ENCODE measurements at places on chromosomes 3 and 15. TPM values are rescaled to one million over a fixed set of nuclear protein-coding genes. Genes with fewer than 3 reads are reported as not detected.

PTPN23 gene
- total RNA-seq: 56.2 TPM

GRCh38 chr3:106242781-106243180 is 374.0 kb upstream of the CBLB start:
- H3K4me3 ChIP-seq: no peak overlapping the region
- no peak for DNase-seq
- no peak overlapping the region for H3K27ac ChIP-seq

DNA sequence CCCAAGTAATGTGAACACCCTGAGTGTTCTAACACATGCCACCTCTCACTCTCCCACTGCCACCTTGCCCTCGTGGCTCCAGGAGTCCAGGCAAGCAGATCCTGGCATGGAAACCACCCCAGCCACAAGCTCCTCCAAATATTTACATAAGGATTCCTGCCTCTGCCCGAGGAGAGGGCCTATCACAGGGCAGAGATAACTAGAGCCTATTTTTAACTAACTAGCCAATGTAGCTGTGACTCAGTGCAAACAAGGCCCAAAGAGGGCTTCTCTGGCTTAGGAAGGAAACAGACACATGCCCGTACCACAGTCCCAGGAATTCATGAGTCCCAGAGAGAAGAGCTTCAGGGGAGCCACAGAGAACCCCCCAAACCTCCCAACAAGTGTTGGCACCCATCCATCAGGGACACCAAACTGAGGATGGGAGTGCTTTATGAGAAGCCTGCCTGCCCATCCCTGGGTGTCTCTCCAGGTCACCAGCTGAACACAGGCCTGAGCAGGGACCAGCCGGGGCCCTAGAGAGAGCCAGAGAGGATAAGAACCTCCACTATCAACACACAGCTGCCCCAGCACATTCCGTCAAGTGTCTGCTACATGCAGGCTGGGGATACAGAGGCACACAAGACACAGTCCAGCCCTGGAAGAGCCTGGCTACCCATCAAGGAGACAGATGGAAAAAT is 9.2 kb downstream of the FYCO1 start:
- DNase-seq: peak; percentile 64
- H3K27me3 ChIP-seq: no peaks in the 10 kb centered on the region
- H3K27ac ChIP-seq: peak overlapping the region; percentile 63

MLF1 gene
- 7.1 TPM for total RNA-seq

- peak; percentile 63 for DNase-seq
- no peaks in the 10 kb centered on the region for H3K27me3 ChIP-seq
- peaks cover 39% of the 10 kb centered on the region for H3K4me1 ChIP-seq
- no peak overlapping the region for H3K27ac ChIP-seq
- no peaks in the 10 kb centered on the region for H3K36me3 ChIP-seq
Measured at GRCh38 chr3:52221563-52222318, 3.7 kb downstream of the TLR9 start.

DNA sequence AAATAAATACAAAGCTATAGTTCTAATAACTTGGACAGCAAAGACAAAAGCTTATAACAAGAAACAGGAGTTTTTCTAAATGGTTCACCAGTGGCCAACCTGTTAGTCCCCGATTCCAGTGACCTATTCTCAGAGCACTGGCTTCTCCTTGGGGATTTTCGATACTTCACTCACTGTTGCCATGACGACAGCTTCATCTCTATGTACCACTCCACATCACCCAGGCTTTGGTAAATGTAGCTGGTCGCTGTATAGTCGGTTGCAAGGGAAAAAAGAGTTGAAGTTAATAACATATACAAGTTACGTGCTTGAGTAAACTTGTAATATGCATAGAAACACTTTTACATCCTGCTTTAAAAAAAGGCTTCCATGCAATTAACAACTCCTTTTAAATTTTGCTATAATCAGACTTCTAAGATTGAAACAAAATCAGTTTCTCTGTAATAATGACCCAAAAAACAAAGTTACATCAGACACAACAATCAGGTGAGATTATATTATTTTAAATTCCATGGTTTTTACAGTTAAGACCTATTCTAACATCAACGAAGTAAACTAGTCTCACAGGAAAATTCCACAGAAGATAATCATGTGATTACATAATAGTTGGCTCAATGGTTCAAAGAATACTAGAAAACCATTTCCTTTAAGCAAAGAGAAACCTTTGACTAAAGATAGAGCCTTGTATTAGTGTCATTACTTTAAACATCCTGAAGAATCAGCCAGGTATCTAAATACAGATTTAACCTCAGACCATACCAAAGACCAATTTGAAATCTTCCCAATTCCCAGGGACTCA is 2.9 kb downstream of the CCNL1 start:
- H3K4me1 ChIP-seq: peaks cover 68% of the 10 kb centered on the region
- H3K36me3 ChIP-seq: peaks cover 68% of the 10 kb centered on the region

DNA sequence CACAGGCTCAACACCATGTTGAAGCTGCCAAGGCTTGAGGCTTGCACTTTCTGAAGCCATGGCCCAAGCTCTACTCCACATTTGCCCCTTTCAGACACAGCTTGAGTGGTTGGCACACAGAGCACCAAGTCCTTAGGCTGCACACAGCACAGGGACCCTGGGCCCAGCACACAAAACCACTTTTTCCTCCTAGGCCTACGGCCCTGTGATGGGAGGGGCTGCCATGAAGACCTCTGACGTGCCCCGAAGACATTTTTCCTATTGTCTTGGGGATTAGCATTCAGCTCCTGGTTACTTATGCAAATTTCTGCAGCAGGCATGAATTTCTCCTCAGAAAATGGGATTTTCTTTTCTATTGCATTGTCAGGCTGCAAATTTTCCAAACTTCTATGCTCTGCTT is 445.5 kb downstream of the NLGN1 start:
- H3K4me1 ChIP-seq: no peaks in the 10 kb centered on the region
- DNase-seq: no peak
- H3K4me3 ChIP-seq: no peak overlapping the region
- H3K36me3 ChIP-seq: no peaks in the 10 kb centered on the region

- no peak for DNase-seq
- peaks cover 36% of the 10 kb centered on the region for H3K36me3 ChIP-seq
- H3K4me1 ChIP-seq: peaks cover 10% of the 10 kb centered on the region
- H3K27me3 ChIP-seq: no peaks in the 10 kb centered on the region
- H3K27ac ChIP-seq: no peak overlapping the region
Measured at GRCh38 chr3:170159933-170160332, 21.6 kb downstream of the PHC3 start.

NAALADL2 gene
- 8.5 TPM for total RNA-seq

OSBPL10 gene
- 30.8 TPM for total RNA-seq

KLHL40 gene
- not detected for total RNA-seq

TMC3 gene
- total RNA-seq: not detected

SLC51B gene
- total RNA-seq: 3.8 TPM

DNA sequence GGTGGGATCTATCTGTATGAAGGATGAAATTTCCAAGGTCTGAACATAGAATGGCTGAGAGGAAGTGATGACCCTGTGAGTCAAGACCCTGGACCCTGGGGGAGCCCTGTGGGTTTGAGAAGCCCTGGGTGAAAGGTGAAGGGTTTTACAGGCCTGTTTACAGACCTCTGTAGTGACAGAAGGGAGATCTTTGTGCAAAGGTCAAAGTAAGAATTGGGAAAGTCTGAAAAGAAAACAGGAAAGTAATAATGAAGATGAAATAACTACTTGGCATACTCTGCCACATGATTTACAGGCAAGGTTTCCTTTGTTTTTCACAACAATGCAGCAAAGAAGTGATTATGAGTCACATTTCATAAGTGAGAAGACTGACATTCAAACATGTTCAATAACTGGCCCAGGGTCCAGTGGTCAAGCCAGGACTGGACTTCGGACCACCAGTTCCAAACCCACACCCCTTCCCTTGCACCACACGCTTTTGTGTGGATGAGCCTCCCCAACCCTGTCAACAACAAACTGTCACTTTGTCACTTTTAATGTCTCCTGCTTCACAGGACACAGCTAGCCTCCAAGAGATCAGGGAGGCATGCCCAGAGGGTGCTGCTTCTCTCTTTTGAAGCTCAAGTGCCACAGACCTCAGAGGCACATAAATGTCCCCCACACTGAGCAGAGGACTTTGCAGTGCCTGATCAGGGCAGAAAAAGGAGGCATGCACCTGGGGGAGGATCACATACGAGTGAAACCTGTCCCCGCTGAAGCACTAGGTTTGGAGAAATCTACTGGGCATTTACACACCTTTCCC is 21.5 kb downstream of the CD86 start:
- H3K4me1 ChIP-seq: no peaks in the 10 kb centered on the region
- no peak overlapping the region for H3K27ac ChIP-seq
- no peaks in the 10 kb centered on the region for H3K36me3 ChIP-seq

DNA sequence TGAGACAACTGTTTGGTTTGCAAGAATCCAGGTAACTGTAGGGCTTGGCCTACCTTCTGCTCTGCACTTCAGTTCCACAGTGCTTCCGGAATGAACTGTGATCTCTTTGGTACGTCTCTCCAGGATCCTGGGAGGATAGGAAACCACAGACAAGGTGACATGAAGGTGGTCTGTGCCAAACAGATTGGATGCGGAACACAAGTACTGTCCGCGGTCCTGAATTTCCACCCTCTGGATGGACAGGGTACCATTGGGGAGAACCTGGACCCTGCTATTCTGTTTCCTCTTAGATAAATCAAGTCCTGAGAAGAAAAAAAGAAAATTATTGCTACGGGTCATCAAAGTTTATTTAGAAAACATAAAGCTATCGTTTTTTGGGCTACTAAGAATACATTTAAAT is 17.3 kb downstream of the IGSF10 start:
- DNase-seq: no peak
- H3K36me3 ChIP-seq: no peaks in the 10 kb centered on the region
- no peaks in the 10 kb centered on the region for H3K27me3 ChIP-seq
- H3K4me3 ChIP-seq: no peak overlapping the region

DNA sequence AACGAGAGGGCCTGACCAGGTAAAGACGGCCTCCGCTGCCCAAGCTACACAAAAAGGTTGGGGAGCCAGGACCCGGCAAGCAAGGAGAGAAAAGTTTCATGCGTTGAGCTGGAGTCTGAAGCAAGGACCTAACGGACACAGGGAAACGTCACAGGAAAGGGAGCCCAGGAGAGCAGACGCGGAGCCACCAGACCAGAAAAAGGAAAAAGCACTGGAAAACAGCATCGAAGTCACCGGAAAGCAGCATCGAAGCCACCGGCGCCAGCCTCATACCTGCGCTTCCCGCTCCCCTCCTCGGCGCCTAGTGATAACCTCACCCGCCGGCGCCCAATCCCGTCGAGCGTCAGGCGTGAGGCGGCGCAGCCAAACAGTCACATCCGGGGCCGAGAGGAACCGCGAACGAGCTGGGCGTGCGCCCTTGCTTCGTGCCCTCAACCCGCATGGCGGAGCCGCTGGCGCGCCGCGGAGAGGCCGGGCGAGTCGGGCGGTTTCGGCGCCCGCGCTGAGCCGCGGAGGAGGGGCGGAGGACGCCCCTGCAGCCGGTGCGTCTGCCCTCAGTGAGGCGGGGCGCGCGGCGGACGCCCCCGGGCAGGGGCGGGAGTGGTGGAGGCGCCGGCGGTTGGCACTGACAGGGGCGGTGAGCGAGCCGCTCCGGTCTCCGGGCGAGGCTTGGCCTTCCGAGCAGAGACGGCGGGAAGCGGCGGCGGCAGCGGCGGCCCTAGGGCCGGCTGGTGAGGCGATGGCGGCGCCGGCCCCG is at the start of the genes FBXO45 and WDR53:
Gene FBXO45, plus strand, starts transcription at position 415 of the 757 bp plus-strand sequence. Its CDS starts 325 bp downstream, at position 740.
Gene WDR53, minus strand, starts transcription at position 309 of the 757 bp plus-strand sequence. CDS start 7,079 bp downstream, outside the sequence.
- H3K36me3 ChIP-seq: peaks cover 7% of the 10 kb centered on the region
- peak within 1 kb of the TSS; percentile 87 for H3K27ac ChIP-seq
- peak; percentile 98 for DNase-seq
- H3K27me3 ChIP-seq: no peaks in the 10 kb centered on the region
- H3K4me1 ChIP-seq: peaks cover 25% of the 10 kb centered on the region

DNA sequence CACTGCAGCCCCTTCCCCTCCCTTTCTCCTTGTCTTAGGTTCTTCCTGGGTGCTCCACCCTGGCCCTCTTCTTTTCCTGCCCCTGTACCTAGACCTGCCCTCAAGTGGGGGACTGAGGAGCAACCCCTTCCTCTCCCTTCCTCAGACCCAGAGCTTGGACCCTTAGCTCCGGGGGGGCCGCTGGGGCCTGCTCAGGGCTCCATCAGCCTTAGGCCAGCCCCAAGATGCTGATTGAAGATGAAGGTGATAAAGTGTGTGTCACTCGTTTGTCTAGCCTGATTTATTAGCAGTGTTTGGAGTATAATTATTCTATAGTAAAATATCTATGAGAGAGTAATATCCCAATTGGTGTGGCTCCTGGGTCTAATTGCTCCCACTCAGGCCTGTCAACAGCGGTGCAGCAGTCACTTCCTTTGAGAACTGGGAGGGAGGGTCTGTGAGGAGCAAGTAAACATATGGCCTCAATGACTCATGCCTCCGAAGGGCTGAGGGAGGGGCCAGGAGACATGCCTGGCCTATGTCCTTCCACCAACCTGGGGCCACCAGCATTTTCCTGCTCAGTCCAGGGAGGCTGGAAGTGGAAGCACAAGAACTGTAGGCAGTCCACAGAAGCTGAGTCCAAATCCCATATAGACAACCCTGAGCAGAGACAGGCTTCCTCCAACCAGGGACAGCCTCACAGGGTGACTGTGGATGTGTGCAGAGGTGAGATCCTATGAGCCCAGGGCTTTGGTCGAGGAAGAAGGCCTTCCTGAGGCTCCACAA is 123.2 kb downstream of the DNAJB8 start:
- H3K36me3 ChIP-seq: peaks cover 5% of the 10 kb centered on the region
- no peaks in the 10 kb centered on the region for H3K4me1 ChIP-seq
- no peak overlapping the region for H3K27ac ChIP-seq
- no peaks in the 10 kb centered on the region for H3K27me3 ChIP-seq
- no peak overlapping the region for H3K4me3 ChIP-seq

RGMA gene
- total RNA-seq: 4.1 TPM

DNA sequence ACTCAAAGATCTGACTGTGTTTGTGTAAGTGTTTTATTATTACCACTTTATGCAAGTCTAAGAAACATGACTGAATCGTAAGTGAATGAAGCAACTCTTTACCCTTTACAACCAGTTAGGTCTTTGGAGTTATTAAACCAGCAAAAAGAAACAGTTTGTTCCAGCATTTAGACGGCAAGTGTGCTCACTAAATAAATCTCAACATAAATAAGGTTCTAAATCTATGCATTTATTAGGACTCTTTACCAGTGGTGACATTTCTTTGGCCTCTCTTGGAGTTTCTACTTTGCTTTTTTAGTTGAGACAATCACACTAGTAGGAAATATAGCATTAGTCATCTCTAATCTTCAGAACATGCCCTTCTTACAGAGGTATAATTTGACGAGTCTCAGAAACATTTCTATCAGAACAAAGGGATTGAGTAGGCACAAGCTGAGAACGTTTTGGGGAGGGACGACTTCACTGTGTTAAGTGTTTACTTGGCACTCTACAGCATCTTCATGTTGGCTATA is 739.9 kb upstream of the NR2F2 start:
- no peak overlapping the region for H3K27ac ChIP-seq
- DNase-seq: no peak
- no peak overlapping the region for H3K4me3 ChIP-seq
- H3K27me3 ChIP-seq: no peaks in the 10 kb centered on the region
- no peaks in the 10 kb centered on the region for H3K4me1 ChIP-seq

GRCh38 chr15:70169147-70169546 is 71.4 kb upstream of the TLE3 start:
- no peak overlapping the region for H3K27ac ChIP-seq
- peaks cover 12% of the 10 kb centered on the region for H3K4me1 ChIP-seq
- H3K4me3 ChIP-seq: no peak overlapping the region
- peak; percentile 10 for DNase-seq
- no peaks in the 10 kb centered on the region for H3K36me3 ChIP-seq
- no peaks in the 10 kb centered on the region for H3K27me3 ChIP-seq

GRCh38 chr15:98723195-98723594 is 74.9 kb downstream of the IGF1R start:
- no peak overlapping the region for H3K27ac ChIP-seq
- no peak overlapping the region for H3K4me3 ChIP-seq
